ENCODE measurements at places on chromosomes 2 and 18.

- peak; percentile 97 for DNase-seq
Observed at GRCh38 chr2:201451292-201452057, at the start of the genes STRADB and TRAK2. TSS of gene STRADB (plus strand) at chr2:201451740. CDS start at chr2:201454841, 3,101 bp downstream. TSS of gene TRAK2 (minus strand) at chr2:201451458. CDS start at chr2:201420507, 30,951 bp downstream.

GRCh38 chr2:176093145-176093897 lies 800 bp downstream of the HOXD13 start:
- no peak for DNase-seq

DNA sequence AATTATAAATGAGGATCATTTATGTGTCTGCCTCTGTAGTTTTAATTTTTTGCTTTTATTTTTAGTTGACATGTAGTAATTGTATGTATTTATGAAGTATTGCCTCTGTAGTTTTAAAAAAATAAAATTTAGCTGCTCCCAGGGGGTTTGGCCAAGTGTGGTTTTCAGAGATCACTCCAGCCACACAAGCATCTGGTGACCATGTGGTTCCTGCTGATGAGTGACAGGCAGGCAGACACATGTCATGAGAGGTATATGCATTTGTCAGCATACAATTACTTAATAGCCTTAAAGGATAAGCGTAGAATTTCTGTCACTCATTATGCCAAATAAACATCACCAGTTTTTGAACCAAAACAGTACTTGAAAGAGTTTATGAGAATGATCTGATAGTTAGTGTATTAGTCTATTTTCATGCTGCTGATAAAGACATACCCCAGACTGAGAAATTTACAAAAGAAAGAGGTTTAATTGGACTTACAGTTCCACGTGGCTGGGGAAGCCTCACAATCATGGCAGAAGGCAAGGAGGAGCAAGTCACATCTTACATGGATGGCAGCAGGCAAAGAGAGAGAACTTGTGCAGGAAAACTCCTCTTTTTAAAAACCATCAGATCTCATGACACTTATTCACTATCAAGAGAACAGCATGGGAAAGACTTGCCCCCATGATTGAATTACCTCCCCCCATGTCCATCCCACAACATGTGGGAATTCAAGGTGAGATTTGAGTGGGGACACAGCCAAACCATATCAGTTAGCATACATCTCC lies 29.6 kb downstream of the MREG start:
- peak; percentile 32 for DNase-seq

DNA sequence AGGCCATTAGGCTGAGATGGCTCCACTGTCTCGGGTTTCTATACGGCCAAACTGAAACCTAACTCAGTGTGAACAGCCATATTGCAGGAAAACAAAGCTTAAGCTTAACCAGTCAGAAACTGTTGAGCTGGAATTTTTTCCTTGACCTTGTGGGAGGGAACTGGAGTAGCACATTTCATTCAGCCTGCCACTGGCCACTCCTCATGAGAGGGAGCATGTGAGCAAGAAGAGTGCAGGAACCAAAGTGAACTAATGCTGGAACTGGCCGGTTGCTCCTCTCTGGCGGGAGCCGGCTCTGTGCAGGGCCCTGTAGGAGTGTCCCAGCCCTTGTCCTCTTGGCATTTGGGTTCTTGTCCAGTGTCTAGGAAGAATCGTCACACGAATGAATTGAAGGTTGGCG lies 5.9 kb upstream of the POLE4 start:
- no peak for DNase-seq

DNA sequence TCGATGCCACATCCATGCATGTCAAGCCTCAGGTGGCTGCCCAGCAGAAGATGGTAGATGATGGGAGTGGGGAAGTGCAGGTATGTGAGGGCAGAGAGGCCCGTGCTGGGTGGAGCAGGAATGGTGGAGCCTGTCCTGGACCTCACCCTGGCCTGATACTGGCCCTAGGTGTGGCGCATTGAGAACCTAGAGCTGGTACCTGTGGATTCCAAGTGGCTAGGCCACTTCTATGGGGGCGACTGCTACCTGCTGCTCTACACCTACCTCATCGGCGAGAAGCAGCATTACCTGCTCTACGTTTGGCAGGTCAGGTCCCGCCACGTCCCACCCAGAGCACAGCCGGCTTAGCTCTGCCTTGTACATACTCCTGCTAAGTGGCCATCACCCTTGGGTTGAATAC lies 13.0 kb downstream of the VIL1 start:
- no peak for DNase-seq

DNA sequence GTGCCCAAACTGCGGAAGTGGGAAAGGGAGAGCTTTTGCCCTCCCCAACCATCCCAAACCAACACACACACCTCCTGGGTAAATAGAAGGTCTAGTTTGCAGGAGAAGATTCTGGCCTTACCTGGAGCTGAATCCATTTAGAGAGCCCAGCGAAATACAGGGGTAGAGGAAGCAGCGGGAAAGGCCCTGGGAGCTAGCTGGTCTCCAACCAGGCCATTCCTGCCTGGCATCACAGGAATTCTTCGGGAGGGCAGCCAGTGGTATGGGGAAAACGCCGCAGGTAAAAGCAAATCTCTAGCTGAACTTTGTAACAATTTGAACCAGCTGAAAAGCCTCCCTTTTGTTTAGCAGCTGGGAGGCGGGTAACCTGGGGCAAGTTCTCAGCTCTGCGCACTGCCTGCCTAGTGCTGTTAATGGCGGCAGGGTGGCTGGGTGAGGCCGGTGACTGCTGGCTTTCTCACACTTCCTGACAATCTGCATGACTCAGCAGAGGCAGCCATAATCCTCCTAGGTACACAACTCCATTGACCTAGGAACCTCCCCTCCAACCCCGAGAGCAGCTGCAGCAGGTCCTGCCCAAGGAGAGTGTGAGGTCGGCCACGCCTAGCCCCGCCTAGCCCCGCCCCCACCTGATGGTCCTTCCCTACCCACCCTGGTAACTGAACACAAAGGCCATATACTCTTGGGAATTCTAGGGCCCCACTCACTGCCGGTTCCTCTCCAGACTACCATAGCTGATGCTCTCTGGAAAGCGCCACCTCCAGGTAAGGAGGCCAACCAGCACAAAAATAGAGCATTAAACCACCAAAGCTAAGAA lies 483.8 kb upstream of the REG3G start:
- no peak for DNase-seq

- DNase-seq: no peak
Observed at GRCh38 chr2:108382196-108382595, 4.4 kb downstream of the SULT1C4 start.

- DNase-seq: no peak
Observed at GRCh38 chr2:26173776-26174482, 1.0 kb downstream of the GAREM2 start.

DNA sequence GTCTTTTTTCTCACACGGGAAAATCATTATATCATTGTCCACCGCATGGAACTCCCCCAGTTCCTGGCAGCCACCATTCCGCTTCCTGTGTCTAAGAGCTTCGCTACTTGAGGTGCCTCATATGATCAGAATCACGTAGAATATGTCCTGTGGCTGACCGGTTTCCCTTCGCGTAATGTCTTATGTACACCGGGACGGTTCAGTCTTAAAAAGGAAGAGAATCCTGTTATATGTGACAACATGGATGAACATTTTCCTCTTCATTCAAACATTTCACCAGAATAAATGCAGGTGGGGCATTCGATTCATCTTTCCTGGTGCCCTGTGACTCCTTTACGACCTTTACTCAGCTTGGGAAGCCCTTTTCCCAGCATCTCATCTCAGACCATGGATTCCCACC lies 131.7 kb upstream of the TWIST2 start:
- no peak for DNase-seq

DNA sequence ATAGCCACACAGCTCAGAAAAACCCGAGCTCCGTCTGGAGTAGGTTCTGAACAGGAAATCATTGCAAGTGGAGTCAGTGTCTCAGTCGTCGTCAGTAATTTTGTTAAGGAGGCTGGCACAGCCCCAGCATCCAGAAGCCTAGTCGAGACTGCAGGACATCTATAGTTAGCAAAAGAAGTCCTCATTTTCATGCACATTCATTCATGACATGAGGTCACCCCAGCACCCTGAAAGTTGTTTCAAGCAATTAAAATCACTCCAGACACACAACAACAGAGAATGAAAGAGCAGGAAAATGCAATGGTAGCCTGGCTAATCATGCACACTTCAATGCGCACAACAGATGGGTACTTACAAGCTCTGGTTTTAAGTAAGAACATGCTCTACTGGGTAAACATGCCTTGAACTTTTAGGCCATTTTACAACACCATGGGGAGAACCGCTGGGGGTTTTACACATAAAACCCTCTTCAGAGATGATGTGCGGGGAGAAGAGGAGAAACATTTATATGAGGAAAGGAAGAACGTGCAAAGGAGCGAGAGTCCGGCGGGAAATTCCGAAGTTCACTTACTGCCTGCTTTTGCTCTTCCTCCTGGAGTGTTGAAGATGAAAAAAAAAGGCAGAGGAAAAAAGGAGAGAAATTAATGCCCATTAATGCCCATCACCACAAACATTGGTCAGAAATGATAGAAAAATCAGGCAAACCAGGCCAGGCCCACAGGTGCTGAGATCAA lies 77.4 kb upstream of the DNMT3A start:
- DNase-seq: no peak

DNA sequence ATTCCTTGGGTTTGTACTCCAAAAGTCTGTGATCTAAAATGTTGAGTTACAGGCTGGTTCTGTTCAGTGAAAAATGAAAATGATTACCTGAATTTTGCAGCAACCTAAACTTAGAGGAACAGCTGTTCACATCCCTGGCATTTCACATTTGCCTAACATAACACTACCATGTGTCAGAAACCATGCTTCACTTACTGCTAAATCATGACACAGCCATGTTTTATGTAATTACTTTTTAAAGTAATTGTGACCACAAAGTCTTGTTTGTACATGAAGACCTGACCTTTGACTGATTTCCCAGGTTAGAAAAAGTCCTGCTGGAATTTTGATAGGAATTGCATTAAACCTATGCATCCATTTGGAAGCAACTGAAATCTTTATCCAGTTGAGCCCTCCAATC lies 79.1 kb downstream of the FAM168B start:
- no peak for DNase-seq

DNA sequence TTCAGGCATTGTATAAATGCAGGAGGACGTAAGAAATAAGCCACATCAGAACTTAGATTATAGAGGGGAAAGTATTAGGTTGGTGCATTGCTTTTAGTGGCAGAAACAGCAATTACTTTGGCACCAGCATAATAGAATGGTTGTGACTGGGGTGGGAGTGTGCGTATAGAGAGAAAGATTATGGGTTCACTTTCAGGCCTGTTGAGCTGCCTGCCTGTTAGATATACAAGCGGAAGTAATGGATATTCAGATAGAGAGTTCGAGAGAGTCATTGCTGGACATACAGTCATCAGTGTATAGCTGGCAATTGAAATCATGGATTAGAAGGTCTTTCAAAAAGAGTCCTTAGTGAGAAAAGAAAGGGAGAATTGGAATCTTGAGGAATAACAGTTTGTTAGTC lies 139.2 kb upstream of the MYO3B start:
- no peak for DNase-seq

All from GM20000 (cell line).